Brain (organoid and tissue), 16 donors: ENCODE measurements at places on chromosomes 7 and 10.

DNA sequence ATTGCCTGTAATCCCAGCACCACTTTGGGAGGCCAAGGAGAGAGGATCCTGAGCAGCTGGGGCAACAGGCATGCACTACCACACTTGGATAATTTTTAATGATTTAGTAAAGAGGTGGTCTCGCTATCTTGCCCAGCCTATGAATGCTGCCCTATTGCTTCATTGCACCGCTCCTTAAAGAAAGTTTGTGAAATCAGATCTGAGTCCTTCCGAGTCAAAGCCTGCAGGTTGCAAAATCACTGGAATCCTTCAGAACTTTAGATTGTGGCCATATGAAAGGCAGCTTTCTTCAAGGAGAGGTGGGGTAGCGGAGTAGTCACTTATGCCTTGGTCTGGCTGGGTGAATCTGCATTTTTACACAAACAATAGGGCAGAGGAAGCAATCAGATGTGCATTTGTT is 166.3 kb downstream of the ARHGAP12 start:
- DNase-seq, result no peak

GRCh38 chr10:88848499-88848898 is 3.1 kb downstream of the ANKRD22 start:
- no peak for DNase-seq

- DNase-seq, result no peak
Measured at GRCh38 chr7:41972776-41973175, 264.2 kb downstream of the GLI3 start.

- no peak for DNase-seq
Measured at GRCh38 chr7:152136686-152137085, 111.2 kb downstream of the GALNT11 start.

DNA sequence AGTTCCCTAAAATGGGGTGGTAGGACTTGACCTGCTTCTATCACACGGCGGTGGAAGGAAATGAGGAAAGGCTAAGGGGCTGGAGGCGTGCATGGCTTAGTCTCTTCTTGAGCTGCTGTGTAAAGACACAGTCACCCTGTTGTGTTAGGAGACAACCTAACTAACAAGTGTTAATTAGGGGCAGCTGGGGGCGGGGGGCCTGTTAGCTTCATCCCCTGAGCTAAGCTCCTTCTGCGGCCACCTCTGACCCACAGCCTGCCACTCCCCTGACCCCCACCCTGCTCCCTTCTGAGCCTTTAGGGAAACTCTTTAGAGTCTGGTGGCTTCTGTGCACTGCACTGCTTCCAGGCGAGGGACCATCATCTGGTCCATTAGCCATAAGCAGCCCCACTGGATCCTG is 28.0 kb downstream of the COL17A1 start:
- no peak for DNase-seq

GRCh38 chr10:69303632-69304051 is 25.3 kb downstream of the HK1 start:
- DNase-seq, result no peak

DNA sequence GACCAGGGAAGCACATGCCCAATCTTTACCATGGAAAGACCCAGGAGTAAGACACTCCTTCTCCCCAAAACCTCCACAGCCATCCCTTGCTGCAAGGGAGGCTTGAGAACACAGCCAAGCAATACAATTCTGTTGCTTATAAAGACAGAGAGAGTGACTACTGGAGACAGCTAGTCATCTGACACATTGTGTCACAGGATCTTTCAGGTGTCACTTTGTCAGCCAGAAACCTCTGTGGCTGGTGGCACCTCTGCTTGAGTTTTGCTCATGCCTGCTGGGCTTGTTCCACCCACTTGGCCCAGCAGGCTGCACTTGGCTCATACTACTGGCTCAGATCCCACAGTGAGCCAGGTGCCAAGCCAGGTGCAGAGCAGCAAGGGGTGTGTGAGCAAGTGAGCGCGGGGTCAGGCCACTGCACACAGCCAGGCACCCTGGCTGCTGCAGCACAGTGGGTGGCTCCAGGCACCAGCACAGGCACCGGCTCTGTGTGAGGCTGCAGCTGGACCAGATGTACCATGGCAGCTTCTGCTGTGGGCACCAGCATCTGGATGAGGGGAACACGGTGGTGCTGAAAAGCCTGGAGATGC is 12.4 kb upstream of the PRLHR start:
- DNase-seq, result no peak

DNA sequence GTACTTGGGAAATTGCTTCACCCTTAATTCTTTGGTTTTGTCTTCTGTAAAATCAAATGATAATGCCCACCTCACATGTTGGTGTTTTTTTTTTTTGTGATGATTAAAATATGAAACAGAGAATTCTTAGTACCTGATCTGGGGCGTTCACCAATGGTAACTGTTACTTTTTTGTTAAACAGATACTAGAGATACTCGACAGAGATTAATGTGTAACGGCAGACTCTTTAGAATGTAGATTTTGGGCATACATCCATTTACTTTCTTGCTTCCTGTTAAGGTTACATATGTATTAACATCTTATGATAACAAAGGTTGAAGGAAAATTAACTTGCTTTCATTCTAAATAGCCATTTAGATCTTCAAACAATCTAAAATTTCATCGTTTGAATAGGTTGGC is 23.3 kb downstream of the PLXDC2 start:
- DNase-seq, result no peak

- no peak for DNase-seq
Measured at GRCh38 chr7:69908454-69908853, 310.2 kb downstream of the AUTS2 start.

DNA sequence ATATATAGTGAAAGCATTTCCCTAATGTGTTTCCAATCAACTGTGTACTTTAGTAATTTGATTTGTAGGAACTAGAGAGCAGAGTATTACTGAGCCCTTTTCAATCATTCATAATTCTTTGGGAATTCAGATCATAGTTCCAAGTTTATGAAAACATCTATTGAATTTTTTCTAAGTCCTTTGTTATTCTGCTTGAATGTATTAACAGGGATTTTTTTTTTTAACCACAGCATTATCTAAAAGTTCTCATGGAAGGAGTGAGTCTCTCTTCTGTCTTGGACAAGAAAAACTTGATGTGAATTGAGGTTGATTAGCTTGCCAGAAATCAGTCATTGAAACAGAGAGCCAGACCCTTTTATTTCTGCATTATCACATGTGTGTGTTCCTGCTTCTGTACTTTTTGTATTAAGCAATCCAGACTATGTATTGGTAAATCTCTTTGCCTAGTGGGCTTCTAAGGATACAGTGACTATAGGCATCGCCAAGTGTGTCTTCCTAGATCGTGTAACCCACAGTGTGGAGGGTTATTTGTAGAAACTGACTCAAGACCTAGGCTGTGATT is 59.9 kb downstream of the BMPER start:
- DNase-seq, result no peak

DNA sequence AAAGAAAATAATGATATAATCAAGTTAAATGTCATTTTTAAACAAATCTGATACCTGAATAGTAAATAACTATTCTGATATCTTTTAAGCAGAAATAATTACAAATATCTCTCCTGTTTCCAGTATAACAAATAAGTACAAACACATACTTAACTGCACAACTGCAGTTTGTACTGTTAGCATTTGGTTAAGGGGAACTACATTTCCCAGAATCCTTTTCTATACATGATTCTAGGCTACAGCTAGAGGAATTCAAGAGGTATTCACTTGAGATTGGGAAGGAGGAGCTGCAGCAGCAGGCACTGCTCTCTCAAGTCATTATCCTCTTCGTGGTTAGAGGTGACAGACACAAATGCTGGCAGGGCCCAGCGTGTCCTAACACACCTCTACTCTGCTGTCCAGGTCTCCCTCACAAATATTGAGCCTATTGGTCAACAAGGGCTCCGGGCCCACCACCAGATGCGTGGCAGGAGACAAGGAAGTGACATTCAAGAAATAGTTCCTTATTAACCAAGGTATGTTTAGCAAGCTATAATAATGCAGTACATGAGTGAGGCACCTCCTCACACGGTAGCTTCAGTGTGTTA is 255.1 kb upstream of the MKLN1 start:
- DNase-seq, result peak; percentile 57

DNA sequence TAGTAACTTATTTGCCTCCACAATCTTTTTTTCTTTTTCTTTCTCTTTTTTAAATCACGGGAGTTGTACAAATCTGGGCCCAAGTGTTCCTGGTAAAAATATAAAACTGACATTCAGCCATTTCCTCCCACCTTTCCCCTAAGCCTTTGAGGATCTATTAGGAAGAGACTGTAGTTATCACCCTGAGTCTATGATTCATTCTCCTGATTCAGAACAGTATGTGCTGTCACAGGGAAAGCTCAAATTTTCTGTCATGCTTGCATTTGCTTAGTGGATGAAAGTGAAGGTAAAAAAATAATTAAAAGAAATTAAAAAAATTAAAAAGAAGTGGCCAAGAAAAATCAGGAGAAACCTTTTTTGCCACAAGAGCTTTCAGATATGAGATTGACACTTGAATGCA is 71.7 kb downstream of the KIF20B start:
- DNase-seq, result no peak

- DNase-seq, result peak; percentile 42
Measured at GRCh38 chr7:31052841-31053601, 913 bp downstream of the ADCYAP1R1 start.

- no peak for DNase-seq
Measured at GRCh38 chr10:33773253-33773573, 438.7 kb upstream of the NRP1 start.

DNA sequence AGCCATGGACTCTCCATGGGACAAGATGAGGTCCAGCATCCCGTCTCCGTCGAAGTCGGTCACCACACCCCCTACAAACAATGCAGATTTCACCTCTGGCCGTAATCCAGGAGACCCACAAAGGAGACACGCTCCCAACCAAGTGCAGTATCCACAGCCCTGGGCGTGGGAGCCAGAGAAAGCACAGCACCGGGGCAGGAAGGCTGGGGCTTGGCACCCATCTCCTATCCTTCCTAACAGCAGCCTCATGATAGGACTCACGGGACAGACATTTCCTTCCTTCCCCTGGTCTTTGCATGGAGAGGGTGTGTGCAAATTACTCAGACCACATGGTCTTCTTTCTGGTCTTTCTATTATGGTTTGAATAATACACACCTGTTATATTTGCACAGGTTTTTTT is 46.3 kb downstream of the GOLGA7B start:
- DNase-seq, result no peak

DNA sequence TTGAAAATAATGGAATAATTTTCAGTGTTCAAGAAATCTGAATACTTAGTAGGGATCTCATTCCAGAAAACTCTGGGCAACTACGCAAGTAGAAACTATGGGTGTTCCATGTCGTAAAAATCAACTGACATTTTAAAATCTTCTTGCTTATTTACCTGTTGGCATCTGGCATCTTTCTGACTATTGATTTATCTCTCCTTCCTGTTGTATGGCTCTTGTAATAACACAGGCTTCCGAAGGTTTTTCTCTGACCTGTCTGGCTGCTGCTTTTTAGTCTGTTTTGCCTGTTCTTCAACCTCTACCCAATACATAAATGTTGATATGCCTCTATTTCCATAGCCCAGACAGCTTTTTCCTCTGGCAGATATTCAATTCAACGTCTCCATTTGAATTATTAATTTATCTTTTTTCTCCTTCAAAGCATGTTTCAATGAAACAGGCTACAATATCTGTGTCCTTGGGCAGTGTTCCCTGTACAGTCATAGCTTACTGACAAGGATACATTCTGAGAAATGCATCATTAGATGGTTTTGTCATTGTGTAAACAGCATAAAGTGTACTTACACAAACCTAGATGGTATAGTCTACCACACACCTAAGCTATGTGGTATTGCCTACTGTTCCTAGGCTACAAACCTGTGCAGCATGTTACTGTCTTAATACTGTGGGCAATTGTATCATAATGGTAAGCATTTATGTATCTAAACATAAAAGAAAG is 105.9 kb upstream of the ETV1 start:
- no peak for DNase-seq
